ENCODE measurements at places on chromosomes 3 and 15.
A peak's percentile ranks its signal among the peaks of the same experiment; 100 is the strongest.

GRCh38 chr15:95494971-95495541 lies 835.4 kb upstream of the NR2F2 start:
- H3K27ac ChIP-seq: no peak overlapping the region
- DNase-seq: no peak
- no peaks in the 10 kb centered on the region for H3K36me3 ChIP-seq

DNA sequence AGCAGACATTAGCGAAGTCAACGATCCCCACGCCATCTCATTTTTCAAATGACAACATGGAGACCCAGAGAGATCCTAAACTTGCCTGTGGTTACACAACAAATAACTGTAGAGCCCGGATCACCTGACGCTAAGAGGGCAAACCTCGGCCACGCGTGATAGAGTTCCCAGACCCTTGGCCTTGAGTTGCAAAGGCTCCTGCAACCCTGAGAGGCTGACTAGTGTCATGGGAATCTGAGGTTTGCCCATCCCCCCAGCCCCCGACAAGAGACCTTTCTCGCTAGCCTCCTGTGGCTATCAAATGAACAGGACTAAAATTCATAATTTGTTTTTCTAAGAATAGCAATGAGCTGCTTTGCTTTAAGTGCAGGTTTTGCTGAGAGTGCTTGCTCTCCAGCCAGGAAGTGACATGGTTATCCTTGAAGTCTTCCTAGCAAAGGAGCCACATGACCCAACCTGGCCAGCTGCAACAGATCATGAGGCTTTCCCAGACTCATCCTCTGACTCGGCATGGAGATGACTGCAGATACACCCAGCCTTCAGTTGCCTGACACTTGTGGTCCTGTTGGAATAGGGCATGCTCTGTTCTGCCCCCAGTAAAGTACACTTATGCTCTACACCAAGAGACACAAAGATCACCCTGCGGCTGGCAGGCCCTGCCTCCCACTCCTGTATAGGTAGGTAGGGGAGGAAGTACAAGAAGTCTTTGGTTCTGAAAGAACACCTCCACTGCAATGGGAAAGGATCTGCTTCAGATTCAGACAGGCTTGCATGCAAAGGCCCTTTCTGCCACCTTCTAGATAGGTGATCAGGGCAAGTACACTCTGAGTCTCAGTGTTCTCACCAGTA lies 36.0 kb downstream of the MCF2L2 start:
- H3K4me1 ChIP-seq: no peaks in the 10 kb centered on the region
- DNase-seq: no peak
- no peak overlapping the region for H3K4me3 ChIP-seq
- no peaks in the 10 kb centered on the region for H3K27me3 ChIP-seq

- peak overlapping the region; percentile 76 for H3K4me3 ChIP-seq
- H3K27me3 ChIP-seq: no peaks in the 10 kb centered on the region
- DNase-seq: no peak
- peaks cover 8% of the 10 kb centered on the region for H3K4me1 ChIP-seq
- no peaks in the 10 kb centered on the region for H3K36me3 ChIP-seq
- H3K27ac ChIP-seq: no peak overlapping the region
Measured at GRCh38 chr3:58178528-58179234, 32.1 kb downstream of the DNASE1L3 start.

DNA sequence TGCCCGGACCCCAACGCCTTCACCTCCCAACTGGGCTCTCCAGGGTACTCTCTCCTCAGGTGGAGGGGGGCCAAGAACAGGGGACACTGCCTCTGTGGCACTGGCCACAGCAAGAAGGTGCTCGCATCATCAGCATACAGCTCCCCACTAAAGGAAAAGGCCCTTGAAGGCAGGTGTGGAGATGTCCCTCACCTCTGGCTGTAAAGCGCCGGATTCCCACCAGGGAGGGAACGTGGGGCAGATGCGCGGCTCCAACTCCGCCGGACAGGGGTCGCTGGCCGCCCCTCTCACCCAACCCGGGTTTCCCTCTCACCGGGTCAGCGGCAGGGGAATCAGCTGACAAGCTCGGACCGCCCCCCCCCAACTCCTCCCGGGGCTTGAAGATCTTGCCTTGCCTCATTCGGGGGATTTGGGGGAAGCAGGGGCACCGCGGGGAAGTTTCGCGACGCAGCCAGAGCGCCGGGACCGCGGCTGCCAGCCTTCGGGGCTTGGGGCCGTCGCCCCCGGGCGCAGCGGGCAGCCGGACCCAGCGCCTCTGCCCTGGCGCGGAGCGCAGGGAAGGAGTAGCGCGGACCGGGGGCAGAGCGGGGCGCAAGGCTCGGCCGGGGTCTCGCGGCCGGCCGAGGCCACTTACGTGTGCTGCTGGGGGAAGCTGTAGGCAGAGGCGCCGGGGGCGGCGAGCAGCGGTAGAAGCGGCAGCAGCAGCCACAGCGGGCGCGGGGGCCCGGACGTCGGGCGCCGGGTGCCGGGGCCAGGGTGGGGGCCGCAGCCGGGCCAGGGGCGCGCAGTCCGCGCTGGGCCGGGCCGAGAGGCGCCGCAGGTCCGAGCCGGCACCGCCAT lies 630 bp downstream of the CACNA2D2 start:
- H3K27ac ChIP-seq: peak overlapping the region; percentile 63
- no peak for DNase-seq
- H3K4me1 ChIP-seq: peaks cover 23% of the 10 kb centered on the region
- peaks cover 19% of the 10 kb centered on the region for H3K36me3 ChIP-seq

DNA sequence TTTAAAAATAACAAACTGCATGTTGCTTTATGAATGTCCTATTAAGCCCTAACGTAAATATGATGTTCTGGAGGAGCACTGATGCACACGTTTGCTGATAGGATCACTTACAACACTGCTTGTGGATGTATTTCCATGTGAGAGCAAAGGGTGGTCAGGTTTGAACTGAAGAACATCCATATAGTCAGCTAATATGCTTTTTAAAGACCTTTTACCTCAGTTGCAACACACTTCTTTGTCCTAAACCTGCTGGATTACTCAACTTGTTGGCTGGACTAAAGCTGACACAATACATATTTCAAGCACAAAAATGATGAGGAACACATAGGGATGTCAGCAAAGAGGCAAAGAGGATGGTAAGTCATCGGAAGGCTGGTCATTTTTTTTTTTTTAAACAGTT lies 186.6 kb downstream of the TIGIT start:
- no peak overlapping the region for H3K4me3 ChIP-seq
- no peak for DNase-seq
- H3K4me1 ChIP-seq: peaks cover 19% of the 10 kb centered on the region
- H3K27me3 ChIP-seq: no peaks in the 10 kb centered on the region
- H3K36me3 ChIP-seq: no peaks in the 10 kb centered on the region
- no peak overlapping the region for H3K27ac ChIP-seq

- peaks cover 9% of the 10 kb centered on the region for H3K36me3 ChIP-seq
- no peaks in the 10 kb centered on the region for H3K27me3 ChIP-seq
- H3K27ac ChIP-seq: peak overlapping the region; percentile 78
- H3K4me3 ChIP-seq: peak overlapping the region; percentile 57
Measured at GRCh38 chr3:27681249-27681748, 40.8 kb downstream of the EOMES start.

- H3K4me3 ChIP-seq: peak overlapping the region; percentile 95
- H3K4me1 ChIP-seq: peaks cover 34% of the 10 kb centered on the region
- H3K27me3 ChIP-seq: peaks cover 2% of the 10 kb centered on the region
- H3K36me3 ChIP-seq: peaks cover 29% of the 10 kb centered on the region
- H3K27ac ChIP-seq: peak overlapping the region; percentile 99
Measured at GRCh38 chr3:105369500-105370371, 3.0 kb downstream of the ALCAM start.

GRCh38 chr3:156674911-156675829 lies 780 bp downstream of the TIPARP start:
- peak overlapping the region; percentile 92 for H3K4me3 ChIP-seq
- H3K27ac ChIP-seq: peak overlapping the region; percentile 98
- peaks cover 52% of the 10 kb centered on the region for H3K4me1 ChIP-seq
- H3K36me3 ChIP-seq: peaks cover 63% of the 10 kb centered on the region
- no peaks in the 10 kb centered on the region for H3K27me3 ChIP-seq
- DNase-seq: peak; percentile 40

DNA sequence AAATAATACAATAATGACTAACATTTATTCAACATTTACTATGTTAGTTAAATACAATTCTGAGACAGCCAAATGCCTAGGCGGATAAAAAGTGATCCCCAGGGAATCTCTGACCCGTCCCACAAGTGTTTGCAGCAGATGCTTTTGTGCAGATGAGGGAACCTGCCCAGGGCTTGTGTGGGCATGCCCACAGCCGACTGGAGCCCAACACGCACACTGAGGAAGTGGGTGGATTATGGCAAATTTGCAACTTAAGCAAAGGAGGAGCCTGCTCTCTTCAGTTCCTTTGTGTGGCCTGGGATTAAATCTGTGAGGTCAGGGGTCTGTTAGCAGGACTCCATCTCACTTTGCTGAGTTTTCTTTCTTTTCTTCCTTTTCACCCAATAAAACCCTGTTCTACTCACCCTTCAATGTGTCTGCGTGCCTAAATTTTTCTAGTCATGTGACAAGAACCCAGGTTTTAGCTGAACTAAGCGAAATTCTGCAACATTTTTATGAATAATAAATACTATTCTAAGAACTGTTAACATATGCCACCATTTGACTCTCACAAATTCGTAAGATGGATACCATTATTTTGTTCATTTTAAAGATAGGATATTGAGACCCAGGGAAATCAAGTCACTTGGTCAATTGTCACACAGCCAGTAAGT lies 13.9 kb upstream of the RTP1 start:
- no peak overlapping the region for H3K4me3 ChIP-seq
- no peak overlapping the region for H3K27ac ChIP-seq
- H3K27me3 ChIP-seq: peaks cover 41% of the 10 kb centered on the region
- H3K4me1 ChIP-seq: no peaks in the 10 kb centered on the region
- no peaks in the 10 kb centered on the region for H3K36me3 ChIP-seq

- peak overlapping the region; percentile 68 for H3K4me3 ChIP-seq
- DNase-seq: no peak
- peaks cover 60% of the 10 kb centered on the region for H3K27me3 ChIP-seq
Measured at GRCh38 chr3:194070220-194070633, 65.7 kb upstream of the HES1 start.

DNA sequence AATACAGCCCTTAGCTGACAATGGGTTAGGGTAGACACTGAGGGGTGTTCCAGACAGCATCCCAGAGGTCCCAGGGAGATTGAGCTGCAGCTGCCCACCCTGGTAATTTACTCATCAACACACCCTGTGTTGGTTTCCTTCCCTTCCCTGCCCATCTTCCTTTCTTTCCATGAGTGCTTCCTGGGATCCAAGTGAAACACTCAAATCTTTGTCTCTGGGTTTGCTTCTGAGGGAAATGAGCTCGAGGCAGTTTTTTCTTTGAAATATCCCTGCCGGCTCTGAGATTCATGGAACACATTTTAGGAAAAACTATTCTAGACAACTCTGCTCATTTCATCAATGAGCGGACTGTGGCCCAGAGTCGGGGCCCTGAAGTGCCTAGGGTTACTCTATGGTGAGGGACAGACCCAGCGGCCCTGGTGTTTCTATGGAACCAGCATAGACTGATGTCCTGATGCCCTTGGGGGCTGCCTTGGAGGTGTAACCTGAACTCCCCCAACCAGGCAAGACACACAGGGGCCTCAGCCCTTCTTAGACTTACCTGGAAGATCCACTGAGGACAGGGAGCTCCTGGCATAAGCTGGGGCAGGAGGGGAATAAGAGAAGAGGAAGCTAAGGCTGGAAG lies 14.9 kb upstream of the CSRNP1 start:
- no peaks in the 10 kb centered on the region for H3K4me1 ChIP-seq
- H3K36me3 ChIP-seq: no peaks in the 10 kb centered on the region
- H3K27me3 ChIP-seq: peaks cover 3% of the 10 kb centered on the region
- H3K27ac ChIP-seq: no peak overlapping the region
- H3K4me3 ChIP-seq: no peak overlapping the region
- DNase-seq: no peak

GRCh38 chr3:158801201-158801600 lies 653 bp upstream of the MFSD1 start:
- peaks cover 21% of the 10 kb centered on the region for H3K36me3 ChIP-seq
- H3K27ac ChIP-seq: peak overlapping the region; percentile 90
- no peaks in the 10 kb centered on the region for H3K27me3 ChIP-seq
- DNase-seq: no peak

- H3K36me3 ChIP-seq: no peaks in the 10 kb centered on the region
- no peak overlapping the region for H3K27ac ChIP-seq
- H3K4me1 ChIP-seq: no peaks in the 10 kb centered on the region
- H3K27me3 ChIP-seq: peaks cover 59% of the 10 kb centered on the region
- no peak for DNase-seq
- H3K4me3 ChIP-seq: no peak overlapping the region
Measured at GRCh38 chr3:129940086-129940485, 34.4 kb upstream of the TRH start.

GRCh38 chr3:79418855-79419621 lies 348.8 kb downstream of the ROBO1 start:
- no peak overlapping the region for H3K4me3 ChIP-seq
- no peaks in the 10 kb centered on the region for H3K27me3 ChIP-seq
- no peak overlapping the region for H3K27ac ChIP-seq
- no peaks in the 10 kb centered on the region for H3K4me1 ChIP-seq
- DNase-seq: no peak

GRCh38 chr15:40136470-40137302 lies 24.2 kb upstream of the BUB1B start:
- H3K27ac ChIP-seq: no peak overlapping the region
- H3K27me3 ChIP-seq: no peaks in the 10 kb centered on the region
- no peak overlapping the region for H3K4me3 ChIP-seq

GRCh38 chr15:69045802-69046201 lies 31.3 kb downstream of the NOX5 start:
- H3K36me3 ChIP-seq: no peaks in the 10 kb centered on the region
- H3K4me3 ChIP-seq: no peak overlapping the region
- no peaks in the 10 kb centered on the region for H3K4me1 ChIP-seq
- no peak for DNase-seq

- no peaks in the 10 kb centered on the region for H3K36me3 ChIP-seq
- peaks cover 2% of the 10 kb centered on the region for H3K4me1 ChIP-seq
- H3K27me3 ChIP-seq: peaks cover 32% of the 10 kb centered on the region
- no peak for DNase-seq
- H3K27ac ChIP-seq: no peak overlapping the region
Measured at GRCh38 chr15:73894133-73894814, 20.9 kb downstream of the TBC1D21 start.

DNA sequence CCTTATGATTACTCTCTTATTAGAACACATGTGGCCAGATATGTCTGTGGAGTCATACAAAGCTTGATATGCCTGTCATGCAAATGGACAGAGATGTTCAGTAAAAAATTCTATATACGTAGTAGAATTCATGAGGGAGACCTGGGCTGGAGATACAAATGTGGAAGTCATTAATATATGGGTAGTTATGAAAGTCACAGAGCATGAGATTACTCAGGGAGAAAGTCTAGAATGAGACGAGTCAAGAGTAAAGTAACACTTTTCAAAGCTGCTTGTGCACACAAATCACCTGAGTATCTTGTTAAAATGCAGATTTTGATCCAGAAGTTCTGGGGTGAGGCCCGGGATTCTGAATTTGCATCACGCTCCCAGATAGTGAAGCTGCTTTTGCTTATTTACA lies 28.4 kb downstream of the OXSM start:
- no peak for DNase-seq
- peaks cover 6% of the 10 kb centered on the region for H3K27me3 ChIP-seq
- no peaks in the 10 kb centered on the region for H3K36me3 ChIP-seq
- H3K4me1 ChIP-seq: no peaks in the 10 kb centered on the region
- H3K27ac ChIP-seq: no peak overlapping the region
